Spinal cord (tissue), 10 donors: ENCODE measurements at places on chromosomes 7 and 10. TPM values are rescaled to one million over a fixed set of nuclear protein-coding genes. Genes with fewer than 3 reads are reported as not detected.

Gene CRYGN
- 0.55 TPM for polyA plus RNA-seq

Gene CAMK2B
- 132 TPM for polyA plus RNA-seq

Gene PDGFA
- polyA plus RNA-seq = 76.8 TPM

Gene TEX47
- polyA plus RNA-seq = not detected

Gene ITGB8
- 68.6 TPM for polyA plus RNA-seq

Gene CDHR3
- 22.4 TPM for polyA plus RNA-seq

Gene ITPRID1
- polyA plus RNA-seq = not detected

Gene PCLO
- 36.4 TPM for polyA plus RNA-seq

Gene OPN4
- not detected for polyA plus RNA-seq

Gene SPDYE8
- polyA plus RNA-seq = 0.36 TPM

Gene ACSM6
- polyA plus RNA-seq = 0.14 TPM

Gene PPIA
- polyA plus RNA-seq = 1,323 TPM

Gene MMP21
- 0.54 TPM for polyA plus RNA-seq

Gene CPED1
- polyA plus RNA-seq = 6.9 TPM

Gene RAPGEF5
- polyA plus RNA-seq = 19.5 TPM

Gene ACBD5
- polyA plus RNA-seq = 51.6 TPM

Gene ZWINT
- polyA plus RNA-seq = 31.3 TPM

Gene CLEC2L
- polyA plus RNA-seq = 48.1 TPM

Gene POU6F2
- polyA plus RNA-seq = 2.0 TPM

Gene TET1
- polyA plus RNA-seq = 6.8 TPM

Gene PCDH15
- polyA plus RNA-seq = 35.8 TPM

Gene PKD2L1
- polyA plus RNA-seq = 0.41 TPM

Gene CYP3A7
- not detected for polyA plus RNA-seq

Gene MNX1
- 3.4 TPM for polyA plus RNA-seq

Gene ZNF804B
- 0.96 TPM for polyA plus RNA-seq

Gene ARHGEF35
- polyA plus RNA-seq = 1.2 TPM

Gene PNLIPRP1
- polyA plus RNA-seq = not detected

Gene OR2A1
- 0.29 TPM for polyA plus RNA-seq

Gene NPY
- 49.6 TPM for polyA plus RNA-seq

Gene C10orf95
- 0.95 TPM for polyA plus RNA-seq
